ENCODE measurements at places on chromosomes 16 and 17.

GRCh38 chr17:60610473-60610872 lies 10.5 kb downstream of the PPM1D start:
- DNase-seq: no peak

DNA sequence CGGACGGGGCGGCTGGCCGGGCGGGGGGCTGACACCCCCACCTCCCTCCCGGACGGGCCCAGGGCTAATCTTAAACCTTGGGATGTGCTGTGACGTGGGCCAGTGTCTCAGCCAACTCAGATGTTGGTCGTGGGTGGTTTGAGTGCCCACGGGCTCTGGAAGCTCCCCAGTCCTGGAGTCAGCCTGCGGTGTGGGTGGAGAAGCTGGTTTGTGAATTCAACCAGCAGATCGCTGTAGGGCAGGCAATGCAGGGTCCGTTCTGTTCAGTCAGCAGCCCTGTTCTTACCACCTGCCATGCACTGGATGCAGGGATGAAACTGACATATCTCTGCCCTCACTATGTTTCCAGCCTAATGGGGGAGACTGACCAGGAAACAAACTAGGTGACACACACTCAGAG lies 8.0 kb upstream of the ZNF500 start:
- DNase-seq: no peak

DNA sequence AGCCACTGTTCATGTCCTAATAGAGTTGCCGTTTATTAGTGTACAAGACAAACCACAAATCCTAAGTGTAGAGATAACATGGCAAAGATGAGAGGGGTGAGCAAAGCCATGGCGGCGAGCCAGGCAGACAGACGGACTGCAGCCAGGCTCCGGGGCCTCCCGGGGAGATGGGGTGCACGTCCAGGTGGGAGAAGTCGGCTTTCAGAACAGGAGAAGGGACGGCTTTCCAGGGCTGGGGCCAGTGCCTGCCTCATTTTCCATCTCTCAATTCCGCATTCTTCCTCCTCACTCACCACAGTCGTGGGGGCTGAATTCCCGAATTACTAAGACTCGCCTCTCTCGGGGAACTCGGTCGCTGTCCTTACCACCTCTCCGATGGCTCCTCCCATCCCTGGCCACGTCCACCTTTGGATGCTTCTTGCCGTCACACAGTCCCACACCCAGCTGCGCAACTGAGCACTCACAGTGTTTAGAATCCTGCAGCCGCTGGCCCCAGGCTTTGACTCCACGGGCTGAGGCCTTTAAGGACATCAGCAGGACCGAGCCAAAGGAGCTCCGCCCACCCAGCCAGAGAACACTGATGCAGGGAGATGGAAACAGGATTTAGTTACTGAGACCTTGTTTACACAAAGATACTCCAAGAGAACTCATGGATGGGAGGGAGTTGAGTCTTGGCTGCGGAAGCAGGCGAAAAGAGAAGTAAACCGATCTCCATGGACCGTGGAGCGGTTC lies 59.7 kb downstream of the RNF112 start:
- no peak for DNase-seq

- DNase-seq: no peak
Observed at GRCh38 chr16:85259832-85260167, 147.5 kb upstream of the CIBAR2 start.

DNA sequence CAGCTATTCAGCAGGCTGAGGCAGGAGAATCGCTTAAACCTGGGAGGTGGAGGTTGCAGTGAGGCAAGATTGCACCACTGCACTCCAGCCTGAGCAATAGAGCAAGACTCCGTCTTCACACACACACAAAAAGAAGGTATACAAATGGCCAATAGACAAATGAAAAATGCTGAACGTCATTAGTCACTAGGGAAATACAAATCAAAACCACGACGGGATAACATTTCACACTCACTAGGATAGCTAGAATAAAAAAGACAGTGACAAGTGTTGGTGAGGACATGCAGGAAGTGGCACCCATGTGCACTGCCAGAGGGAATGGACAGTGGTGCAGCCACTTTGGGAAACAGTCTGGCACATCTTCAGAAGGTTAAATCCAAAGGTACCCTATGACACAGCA lies 172.9 kb downstream of the FTO start:
- no peak for DNase-seq

- no peak for DNase-seq
Observed at GRCh38 chr16:64870859-64871258, 251.0 kb downstream of the CDH11 start.

- no peak for DNase-seq
Observed at GRCh38 chr16:56974549-56975300, 13.0 kb downstream of the CETP start.

DNA sequence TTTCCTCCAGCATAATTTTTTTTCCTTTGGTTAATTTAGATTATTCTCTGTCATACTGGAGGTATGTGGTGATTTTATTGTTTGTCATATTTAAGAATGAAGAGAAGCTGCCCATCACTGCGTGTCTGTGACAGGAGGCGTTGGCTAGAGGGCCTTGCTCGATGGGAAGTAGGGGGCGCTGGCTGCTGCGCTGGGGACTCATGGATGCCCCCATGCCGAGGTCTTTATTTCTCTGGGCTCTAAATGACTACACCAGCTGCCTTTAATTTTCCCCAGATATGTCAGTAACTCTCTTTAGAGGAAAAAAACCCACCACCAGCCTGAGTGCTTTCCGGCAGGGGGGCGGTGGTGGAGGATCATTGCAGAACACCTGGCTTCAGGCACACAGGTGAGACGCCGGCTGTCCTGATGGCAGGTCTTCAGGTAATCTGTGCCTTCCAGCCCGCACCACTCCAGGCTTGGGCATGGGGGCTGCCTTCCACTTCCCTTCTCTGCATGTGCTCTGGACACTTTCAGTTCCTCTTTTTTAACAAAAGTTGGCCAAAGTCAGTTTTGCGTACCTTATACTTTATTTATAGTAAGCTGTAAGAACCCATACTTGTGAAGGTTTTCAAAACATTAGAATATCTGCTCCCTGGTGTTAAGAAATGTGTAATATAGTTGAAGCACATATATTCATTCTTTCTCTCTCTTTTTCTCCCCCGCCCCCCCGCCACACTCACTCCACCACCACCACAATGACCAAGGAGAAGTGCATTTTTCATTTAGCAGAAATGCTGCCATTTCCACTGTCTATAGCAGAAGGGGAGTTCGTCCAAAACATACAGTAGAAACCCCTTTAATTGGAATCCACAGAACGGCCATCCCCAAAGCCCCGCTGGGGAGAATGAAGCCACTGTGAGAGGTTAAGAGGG lies 192.7 kb downstream of the RPTOR start:
- no peak for DNase-seq

DNA sequence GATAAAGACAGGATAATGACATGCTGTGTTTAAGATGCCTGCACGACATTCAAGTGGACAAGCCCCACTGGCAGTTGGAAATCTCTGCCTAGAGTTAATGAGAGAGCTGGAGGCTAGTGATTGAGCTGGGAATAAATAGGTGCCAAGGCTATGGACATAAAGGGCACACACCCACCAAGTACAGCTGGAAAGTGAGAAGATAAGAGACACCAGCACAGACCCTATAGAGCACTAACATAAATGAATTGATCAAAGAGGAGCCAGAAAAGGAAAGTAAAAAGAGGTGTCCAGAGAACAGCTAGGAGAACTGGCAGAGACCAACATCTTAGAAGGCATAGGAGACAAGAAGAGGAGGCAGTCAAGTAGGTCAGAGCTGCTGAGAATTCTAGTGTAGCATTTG lies 101.2 kb downstream of the YPEL2 start:
- no peak for DNase-seq

GRCh38 chr16:57381791-57382534 lies 9.7 kb downstream of the CX3CL1 start:
- DNase-seq: no peak

GRCh38 chr16:56019274-56019673 lies 144.1 kb upstream of the CES5A start:
- no peak for DNase-seq

- peak; percentile 45 for DNase-seq
Observed at GRCh38 chr17:49434821-49435670, 20.4 kb upstream of the PHB1 start.

DNA sequence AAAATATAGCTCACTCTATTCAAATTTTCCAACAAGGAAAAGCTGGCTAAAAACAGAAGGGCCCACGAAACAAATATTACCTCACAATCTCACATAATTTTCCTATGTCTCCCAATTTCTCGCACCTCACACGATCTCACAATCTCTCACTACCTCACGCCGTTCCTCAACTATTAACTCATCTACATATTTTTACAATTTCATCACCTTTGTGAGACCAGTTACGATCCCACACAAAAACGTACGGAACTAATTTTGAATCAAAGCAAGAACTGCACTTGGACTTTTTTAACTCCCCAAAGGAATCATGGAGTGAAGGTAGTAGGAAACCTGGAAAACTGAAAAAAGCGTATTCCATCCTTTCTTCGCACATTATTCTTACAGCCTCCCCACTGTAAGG lies 1.1 kb downstream of the CBX1 start:
- no peak for DNase-seq

DNA sequence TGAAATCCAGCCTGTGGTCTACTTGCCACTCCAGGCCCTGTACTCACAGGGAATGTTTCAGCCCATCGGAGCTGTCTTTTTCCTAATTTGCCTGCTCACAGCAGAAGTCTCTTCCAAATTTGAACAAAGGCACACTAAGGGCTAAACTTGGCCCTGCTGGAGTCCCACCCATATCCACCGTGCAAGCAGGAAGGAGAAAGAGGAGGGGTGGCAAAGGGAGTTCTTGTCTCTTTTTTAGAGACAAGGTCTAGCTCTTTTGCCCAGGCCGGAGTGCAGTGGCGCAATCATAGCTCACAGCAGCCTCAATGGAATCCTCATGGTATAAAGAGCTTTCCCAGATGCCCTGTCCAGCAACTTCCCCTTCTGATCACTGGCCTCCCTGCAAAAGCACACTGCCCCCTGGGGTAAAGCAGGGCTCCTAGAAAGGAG lies 2.7 kb upstream of the PRM1 start:
- no peak for DNase-seq

DNA sequence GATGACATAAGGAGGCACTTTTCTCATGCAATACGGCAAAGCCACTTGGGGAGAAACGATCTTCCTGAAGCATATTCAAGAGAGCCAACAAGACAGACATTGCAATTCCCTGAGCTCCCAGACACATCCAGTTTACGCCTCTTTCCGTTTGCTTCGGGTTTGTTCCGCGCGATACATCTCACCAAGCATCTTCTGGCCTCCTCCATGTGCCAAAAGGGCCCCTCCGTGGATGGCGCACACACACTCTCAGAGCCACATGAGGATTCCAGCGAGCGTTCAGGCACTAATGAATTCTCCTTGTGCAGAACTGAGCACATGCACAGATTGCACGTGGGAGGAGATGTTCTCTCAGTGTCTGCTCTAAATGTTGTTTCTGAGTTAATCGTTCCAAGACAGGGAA lies 146.7 kb upstream of the SHISA6 start:
- no peak for DNase-seq

- peak; percentile 99 for DNase-seq
Observed at GRCh38 chr17:78933959-78934568, 8.9 kb upstream of the TIMP2 start.

DNA sequence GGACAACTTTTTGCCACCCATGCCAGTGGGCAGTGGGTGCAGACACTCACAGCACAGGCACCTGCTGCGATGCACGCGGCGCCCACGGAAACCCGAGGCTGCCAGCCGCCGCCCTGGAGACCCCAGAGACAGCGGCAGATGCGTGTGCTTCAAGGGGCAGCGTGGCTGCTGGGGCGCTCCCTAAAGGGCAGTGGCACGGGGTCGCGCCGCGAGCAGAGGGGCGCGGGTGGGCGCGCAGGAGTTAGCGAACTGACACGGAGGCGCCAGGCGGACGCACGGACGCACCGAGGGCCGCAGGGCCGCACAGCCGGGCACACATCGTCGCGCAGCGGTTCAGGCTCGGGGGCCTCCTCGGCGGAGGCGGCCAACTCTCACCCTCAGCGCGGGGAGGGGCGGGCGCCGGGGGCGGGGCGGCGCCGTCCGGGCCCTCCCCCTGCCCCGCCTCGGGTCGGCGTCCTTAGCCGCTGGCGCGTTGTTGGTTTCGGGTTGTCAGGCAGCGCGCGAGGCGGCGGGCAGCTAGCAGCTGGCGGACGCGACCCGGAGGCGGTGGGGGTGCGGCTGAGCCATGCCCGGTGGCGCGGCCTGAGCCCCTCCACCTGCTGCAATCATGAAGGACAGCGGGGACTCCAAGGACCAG lies at the start of gene KIF19:
TSS of gene KIF19 (plus strand) at position 484 of the 637 bp plus-strand sequence. CDS start at position 608, 124 bp downstream.
- DNase-seq: peak; percentile 31

DNA sequence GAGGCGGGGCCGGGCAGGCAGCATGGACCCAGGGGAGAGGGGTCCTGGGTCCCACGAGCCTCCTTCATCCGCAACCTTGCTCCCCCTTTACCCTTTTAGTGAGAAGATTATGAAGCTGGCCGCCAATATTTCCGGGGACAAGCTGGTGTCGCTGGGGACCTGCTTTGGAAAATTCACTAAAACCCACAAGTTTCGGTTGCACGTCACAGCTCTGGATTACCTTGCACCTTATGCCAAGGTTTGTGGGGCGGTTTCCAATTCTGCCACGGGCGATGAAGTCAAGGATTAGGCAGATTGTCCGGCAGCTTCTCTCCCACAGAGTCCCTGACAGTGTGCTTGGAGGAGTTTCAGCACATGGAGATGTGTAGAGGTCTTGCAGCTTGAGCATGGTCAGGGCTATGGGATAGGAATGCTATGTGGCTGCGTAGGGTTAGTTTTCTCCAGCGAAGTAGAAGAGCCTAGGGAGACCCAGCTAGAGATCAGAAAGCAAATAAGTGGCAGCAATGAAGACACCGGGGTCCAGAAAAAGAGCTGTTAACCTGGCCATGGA lies 598 bp downstream of the NIP7 start:
- no peak for DNase-seq

DNA sequence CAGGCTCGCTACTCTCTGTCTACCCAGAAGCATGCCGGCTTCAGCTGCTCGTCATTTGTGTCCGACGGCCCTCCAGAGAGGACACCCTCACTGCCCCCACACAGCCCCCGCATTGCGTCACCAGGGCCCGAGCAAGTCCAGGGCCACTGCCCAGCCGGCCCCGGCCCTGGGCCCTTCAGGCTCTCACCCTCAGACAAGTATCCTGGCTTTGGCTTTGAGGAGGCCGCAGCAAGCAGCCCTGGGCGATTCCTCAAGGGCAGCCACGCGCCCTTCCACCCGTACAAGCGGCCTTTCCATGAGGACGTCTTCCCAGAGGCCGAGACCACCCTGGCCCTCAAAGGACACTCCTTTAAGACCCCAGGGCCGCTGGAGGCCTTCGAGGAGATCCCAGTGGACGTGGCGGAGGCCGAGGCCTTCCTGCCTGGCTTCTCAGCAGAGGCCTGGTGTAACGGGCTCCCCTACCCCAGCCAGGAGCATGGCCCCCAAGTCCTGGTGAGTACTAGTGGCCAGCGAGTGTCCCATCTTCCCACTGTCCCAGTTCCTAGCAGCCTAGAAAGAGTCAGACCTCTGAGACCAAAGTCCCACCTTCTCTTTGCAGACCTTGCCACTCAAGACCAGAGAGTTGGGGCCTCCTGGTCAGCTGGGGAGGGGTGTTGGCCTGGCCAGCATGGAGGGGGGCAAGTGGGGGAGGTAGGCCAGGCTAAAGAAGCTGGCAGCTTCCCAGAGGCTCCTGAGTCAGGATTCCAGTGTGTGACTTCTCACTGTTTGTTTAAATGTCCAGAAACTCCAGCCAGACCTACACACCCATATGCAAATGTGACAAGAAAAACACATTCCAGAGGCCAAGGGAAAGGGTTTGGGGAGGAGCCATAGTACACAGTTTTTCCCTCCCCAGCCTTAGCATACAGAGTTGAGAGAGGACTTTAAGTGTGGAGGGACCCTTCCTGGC lies 18.6 kb downstream of the FOXN1 start:
- peak; percentile 82 for DNase-seq

GRCh38 chr16:10871157-10871991 lies 5.6 kb upstream of the CIITA start:
- DNase-seq: peak; percentile 78

Data from MG63 (cell line).